Right ventricle myocardium inferior (tissue), 1 donor: ENCODE measurements at places on chromosomes 5 and 9. TPM values are rescaled to one million over a fixed set of nuclear protein-coding genes. Genes with fewer than 3 reads are reported as not detected.

Gene CDH10
- total RNA-seq = 0.11 TPM

DNA sequence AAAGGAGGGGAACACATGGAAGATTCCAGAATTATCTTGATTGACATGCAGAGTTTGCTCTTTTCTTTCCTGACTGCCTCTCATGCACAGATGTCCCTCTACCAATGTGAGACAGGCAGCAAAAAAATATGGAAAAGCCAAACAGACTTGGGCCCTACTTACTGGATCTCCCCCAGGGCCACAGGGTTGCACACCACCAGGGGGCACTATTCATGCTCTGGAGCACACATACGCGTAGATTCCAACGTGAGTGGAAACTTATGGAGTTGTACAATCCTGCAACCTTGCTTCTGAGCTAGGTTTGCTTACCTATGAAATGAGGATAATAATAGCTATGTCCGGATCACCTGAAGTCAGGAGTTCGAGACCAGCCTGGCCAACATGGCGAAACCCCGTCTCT lies 319.5 kb downstream of the ARHGEF28 start:
- DNase-seq = no peak

- DNase-seq = no peak
Observed at GRCh38 chr5:101112645-101113044, 209.6 kb upstream of the ST8SIA4 start.

GRCh38 chr5:52469420-52469819 lies 318.3 kb upstream of the ITGA1 start:
- DNase-seq = no peak

- DNase-seq = no peak
Observed at GRCh38 chr5:32848681-32849080, 137.6 kb downstream of the NPR3 start.

Gene HTR1A
- not detected for total RNA-seq
